ENCODE measurements at places on chromosomes 3 and 15.

GRCh38 chr3:55297245-55297644, 189.9 kb downstream of the WNT5A start:
- DNase-seq, result no peak

DNA sequence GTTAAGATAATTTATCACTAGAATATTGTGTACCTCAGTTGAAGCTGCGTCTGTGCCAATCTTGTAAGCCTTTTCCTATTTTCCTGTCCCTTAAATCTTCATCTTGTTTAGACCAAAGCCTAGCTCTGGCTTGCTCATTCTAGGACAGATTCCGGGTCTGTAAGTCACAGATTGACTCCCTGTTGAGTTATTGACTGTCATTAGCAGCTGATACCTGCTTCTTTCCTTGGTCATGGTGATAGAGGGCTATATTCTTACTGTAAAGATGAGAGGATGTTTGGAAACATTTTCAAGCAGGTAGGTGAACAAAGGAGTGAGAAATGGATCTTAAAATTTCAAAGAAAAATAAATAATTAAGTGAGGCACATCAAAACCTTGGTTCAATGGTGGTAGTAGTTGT, 200.2 kb downstream of the KCNH8 start:
- no peak for DNase-seq

- DNase-seq, result no peak
These were observed 4.5 kb upstream of the MYRIP start for GRCh38 chr3:39804951-39805350.

GRCh38 chr15:65344214-65344913, 33.4 kb downstream of the IGDCC3 start:
- no peak for DNase-seq

GRCh38 chr3:30668051-30668609, 61.7 kb downstream of the TGFBR2 start:
- no peak for DNase-seq

GRCh38 chr3:165642761-165643420, 194.3 kb downstream of the BCHE start:
- DNase-seq, result no peak
